ENCODE measurements at places on chromosomes 5 and 9.

GRCh38 chr9:137295238-137295811 lies 6.7 kb downstream of the NRARP start:
- no peak for DNase-seq

DNA sequence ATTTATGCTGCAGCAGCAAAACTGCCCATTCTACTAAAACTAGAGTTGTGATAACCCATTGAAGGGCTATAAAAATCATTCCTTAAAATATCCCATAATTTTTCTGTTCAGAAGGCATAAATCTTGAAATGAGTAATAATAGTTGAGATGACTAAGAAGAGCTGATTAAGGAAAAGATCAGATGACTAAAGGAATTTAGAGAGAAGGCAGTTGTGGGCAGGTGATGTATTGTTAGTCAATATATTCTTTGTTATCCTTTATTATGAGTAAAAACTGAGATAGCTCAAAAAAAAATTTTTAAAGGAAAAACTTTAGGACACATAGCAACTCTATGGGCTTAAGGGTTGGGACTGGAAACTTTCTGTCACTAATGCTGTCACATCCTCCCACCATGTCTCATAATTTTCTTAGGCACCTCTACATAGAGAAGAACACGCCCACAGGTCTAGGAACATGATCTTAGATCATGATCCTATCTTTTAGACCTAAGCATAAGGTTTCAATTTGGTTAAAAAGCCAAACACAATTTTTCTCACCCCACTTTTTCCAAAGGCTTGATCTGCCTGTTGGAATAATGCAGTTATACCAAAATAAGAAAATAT lies 597.5 kb upstream of the MEF2C start:
- DNase-seq, result no peak

DNA sequence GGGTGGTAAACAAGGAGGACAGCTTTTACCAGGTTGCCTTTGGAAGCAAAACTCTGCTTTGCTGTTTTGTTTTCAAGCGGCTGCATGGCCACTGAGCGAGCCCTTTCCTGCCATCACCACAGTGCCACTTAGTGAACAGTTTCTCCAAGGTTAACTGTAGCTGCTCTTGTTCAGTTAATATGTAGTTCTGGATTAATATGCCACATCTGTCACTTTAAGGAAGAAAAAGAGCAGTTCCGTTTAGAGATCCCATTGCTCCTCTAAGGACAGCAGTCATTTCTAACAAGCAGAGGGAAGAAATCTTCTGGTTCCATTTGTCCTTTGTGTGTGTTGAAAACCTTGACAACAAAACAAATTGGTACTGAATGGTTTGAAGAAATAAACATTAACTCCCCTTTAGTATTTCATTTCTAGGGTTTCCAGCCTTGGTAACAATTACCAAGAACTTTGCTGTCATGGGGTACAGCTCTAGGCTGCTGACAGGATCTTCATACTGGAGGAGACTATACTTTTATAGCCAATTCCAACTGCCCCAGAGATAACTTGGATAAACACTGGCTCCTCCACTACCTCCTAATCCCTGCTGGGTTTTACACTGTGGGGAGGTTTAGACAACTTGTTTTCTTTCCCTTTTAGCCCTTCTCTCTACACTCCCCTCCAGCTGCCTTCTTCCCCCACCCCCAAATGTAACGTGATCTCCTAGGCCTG lies 10.3 kb upstream of the ABL1 start:
- DNase-seq, result no peak

DNA sequence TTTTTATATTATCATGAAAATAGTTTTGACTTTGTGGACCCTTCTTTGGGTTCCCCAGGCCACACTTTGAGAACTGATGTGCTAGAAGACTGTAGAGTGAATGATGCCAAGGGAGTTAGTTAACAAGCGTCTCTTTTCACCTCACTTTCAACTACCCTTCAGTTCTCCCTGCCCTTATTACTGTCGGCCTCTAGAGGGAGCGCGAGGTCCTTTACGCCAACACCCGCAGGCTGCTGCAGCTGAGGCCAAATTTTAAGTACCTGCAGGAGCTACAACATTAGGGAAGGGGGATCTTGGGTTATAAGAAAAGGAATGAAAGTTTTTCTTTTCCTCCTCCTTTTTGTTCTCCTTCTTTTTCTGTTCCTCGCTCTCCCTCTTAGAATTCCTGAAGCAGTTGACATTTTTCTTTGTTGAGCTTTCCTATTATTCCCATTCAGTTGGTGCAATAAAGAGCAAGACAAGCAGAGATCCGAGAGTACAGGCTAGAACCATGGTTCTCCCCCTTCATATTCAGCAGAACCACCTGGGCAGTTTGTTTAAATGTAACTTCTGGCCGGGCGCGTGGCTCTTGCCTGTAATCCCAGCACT lies 84.0 kb downstream of the ZFAND5 start:
- DNase-seq, result peak; percentile 69

- no peak for DNase-seq
These were observed 579 bp downstream of the ADAMTS16 start for GRCh38 chr5:5140479-5141338.

DNA sequence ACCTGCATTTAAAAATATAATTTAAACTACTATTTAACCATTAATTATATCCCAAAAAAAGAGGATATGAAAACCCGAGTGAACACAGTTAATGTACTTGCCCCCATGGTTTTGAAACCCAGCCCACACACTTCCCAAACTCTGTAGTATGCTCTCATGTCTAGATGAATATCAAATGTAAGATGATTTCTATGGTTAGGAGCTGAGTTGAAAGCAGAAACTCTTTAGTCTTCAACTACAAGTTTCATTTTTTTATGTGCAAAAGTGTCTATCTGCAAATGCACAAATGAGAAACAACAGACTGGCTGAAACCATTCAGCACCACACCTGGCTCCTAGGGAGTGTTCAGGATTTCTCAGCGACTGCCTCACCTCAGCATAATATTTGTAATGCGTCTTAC lies 183.3 kb downstream of the SEMA5A start:
- DNase-seq, result no peak

Data from nucleus accumbens (tissue), 56 donors.